AG04449 (cell line): ENCODE measurements at places on chromosomes 4 and X.

DNA sequence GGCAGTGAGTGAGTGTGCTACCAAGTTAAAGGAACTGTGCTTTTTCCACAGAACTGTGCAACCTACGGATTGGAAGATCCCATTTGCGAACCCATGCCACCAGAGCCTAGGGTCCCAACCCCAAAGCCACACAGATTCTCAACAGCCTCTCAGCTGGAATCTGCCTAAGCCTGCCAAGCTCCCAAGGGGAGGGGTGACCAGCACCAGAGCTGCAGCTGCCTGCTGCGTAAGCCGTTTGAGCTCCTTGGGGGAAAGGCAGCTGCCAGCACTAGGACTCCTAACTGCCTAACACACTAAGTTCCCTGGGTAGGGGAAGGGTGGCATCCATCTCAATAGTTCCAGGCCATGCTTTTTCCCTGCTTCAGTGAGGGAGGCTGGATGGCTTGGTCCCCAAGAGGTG is 738.1 kb upstream of the PRKX start:
- DNase-seq: no peak

- no peak for DNase-seq
These were observed 17.6 kb downstream of the HS6ST2 start for GRCh38 chrX:132940727-132941327.

GRCh38 chr4:78885598-78885997 is 53.6 kb downstream of the PAQR3 start:
- peak; percentile 57 for DNase-seq

DNA sequence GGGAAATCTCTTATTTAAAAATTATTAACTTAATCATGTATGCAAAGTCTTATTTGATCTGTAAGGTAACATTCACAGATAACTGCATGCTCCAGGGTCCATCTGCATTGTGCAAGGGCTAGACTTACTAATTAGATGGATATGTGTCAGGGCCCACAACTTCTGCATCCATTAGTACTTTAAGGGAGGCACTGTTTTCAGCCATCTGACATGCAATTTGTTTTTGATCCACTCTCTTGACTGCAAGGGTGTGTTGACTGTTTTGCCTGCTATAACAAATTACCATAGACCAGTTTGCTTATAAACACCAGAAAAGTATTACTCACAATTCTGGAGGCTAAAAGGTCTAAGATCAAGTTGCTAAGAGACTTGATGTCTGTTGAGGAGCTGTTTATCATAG is 542.1 kb upstream of the HS3ST1 start:
- no peak for DNase-seq

- no peak for DNase-seq
These were observed 842.8 kb downstream of the CCSER1 start for GRCh38 chr4:90970021-90970420.

GRCh38 chr4:92636038-92636806 is 332.5 kb downstream of the GRID2 start:
- no peak for DNase-seq

- DNase-seq: no peak
These were observed 77.4 kb downstream of the HPRT1 start for GRCh38 chrX:134537179-134537955.

DNA sequence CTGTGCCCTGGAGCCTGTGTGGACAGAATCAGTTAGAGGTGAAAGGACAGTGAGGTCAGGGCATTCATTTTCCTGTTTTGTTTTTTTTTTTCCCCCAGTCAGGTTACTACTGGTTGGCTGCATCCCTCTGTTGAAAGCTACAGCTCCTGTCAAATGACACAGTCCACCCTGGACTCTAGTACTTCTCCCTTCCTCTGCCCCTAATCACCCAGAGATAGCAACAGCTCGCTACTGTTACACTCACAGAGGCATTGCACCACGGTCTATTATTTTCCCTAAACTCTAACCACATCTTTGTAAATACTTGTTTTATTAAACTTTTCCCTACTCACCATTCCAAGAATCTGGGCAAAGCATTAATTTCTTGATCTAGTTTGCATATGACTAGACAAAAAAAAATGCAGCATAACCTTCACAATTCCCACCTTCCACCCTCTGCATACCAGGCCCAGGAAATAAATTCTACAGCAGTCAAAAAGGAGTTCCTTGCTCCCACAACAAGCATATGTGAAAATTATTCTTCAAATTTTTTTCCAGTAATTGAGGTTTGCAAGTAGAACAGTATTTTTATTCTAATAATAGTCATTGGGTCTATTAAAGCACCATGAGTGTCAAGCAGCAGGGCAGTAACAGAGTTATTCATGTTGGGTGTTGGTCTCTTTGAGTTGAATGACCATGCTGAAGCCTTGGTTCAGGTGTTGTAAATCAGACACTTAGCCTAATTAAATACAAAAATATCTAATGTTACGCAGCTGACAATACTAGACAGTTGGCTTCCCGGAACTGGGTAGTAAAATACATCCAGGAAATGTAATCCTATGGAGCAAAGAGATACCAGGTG is 329.2 kb downstream of the INPP4B start:
- DNase-seq: peak; percentile 47

DNA sequence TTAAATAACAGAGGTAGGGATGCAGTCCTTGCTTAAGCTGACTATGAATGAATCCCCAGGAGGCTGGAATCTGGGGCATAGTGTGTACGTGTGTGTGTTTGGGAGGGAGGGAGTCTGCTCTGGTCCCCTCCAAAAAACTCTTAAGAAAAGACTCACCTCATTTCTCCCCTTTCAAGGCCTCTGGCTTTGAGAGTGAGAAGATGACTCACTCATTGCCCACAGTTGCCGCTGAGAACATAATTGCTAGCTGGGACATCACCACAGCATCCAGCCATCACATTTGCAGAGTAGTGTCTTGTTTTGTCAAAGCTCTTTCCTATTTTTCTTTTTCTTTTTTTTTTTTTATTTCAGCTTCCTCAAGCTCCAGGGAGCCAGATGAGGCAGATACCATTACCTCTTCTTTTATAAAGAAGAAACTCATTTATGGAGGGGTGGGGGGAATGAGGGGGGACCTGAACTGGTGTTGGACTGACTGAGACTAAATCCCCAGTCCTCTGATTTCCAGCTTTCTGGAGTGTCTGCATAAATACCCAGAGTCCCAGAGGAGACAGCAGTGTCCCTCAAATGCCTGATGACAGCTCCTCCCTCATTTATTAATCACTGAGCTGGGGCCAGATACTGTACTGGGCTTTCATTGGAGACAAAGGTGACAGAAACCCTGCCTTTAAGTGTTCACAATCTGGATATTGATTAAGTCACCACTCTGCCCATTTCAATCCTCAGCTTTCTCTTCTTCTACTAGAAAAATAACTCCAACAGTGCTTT is 61.9 kb upstream of the LAS1L start:
- no peak for DNase-seq

DNA sequence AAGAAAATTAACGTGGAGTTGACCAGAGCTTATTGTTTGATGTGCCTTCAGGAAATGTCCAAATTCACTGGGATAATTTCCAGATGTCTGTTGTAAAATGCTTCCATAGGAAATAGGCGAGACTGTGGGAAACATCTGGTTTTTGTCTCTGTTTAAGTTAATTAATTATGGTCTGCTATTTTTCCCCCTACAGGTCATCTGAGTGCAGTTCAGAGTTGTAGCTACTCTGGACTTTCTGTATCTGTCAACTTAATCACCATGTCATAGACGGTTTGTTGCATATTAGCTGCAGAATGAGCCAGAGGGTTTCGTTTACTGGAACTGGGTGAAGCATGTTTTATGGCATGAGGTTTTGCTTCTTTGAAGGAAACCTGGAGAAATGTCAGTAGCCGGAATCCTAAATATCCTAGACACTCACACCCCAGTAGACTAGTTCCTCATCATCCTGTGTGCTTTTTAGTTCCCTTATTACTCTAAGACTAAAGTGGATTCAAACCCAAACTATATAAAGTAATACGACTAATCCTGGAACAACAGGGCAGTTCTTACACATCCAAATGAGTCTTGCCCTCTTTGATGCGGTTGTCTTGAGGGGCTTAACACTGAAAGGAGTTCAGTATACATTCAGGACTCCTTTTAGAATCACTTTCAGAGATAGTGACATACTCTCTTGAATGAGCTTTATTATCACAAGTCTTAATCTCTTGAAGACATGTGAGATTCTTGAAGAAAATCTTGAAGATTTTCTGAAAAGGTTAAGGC is 62.5 kb downstream of the PPEF1 start:
- DNase-seq: no peak

- DNase-seq: no peak
These were observed at the start of gene NDST3 for GRCh38 chr4:118034053-118034785. Gene NDST3 (plus strand): TSS chr4:118034486. CDS start chr4:118053911, 19,425 bp downstream.

DNA sequence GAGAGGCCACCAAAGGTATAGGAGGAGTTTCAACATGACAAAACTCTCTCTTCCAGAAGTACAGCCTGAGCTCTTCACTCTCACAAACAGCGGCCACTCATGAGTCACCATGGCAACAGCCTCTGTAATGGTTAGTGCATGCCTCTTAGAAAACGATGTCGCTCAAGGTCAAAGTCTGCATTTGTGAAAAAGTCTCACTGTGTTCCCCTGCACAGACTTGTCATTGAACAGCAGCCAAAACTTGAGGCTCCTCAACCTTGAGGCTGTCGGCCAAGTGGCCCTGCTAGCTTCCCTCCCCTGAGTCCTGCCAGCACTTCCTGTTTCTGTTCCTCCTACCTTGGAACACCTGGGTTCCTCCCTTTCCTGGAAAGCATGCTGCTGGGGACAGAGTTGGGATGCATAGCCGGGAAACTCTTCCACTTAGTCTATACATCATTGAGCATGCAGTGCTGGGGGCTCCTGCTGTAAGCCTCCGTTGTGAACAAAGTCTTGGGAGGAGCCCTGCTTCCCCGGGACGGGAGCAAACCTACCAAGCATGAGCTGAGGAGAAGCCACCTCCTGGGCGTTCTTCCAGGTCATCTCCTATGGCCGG is 66.6 kb downstream of the ING2 start:
- no peak for DNase-seq

GRCh38 chr4:23828020-23828715 is 61.7 kb downstream of the PPARGC1A start:
- no peak for DNase-seq

DNA sequence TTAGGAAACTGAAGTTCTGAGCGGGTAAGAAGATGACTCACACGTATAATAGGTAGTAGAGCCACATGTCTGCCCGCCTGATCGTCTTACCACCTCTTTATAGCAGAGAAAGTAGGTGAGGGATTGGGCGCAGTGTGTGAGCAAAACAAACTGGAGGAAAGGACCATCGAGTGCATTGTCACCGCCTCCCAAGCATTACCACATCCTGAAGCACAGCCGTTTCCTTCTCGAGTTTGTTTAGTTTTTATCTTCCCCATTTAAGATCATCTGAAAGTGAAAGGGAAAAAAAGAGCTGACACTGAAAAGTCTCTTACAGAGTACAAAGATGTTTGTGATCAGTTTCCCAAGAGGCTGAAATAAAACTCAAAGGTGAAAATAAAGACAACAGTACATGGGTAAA is 14.8 kb downstream of the PDK3 start:
- no peak for DNase-seq

DNA sequence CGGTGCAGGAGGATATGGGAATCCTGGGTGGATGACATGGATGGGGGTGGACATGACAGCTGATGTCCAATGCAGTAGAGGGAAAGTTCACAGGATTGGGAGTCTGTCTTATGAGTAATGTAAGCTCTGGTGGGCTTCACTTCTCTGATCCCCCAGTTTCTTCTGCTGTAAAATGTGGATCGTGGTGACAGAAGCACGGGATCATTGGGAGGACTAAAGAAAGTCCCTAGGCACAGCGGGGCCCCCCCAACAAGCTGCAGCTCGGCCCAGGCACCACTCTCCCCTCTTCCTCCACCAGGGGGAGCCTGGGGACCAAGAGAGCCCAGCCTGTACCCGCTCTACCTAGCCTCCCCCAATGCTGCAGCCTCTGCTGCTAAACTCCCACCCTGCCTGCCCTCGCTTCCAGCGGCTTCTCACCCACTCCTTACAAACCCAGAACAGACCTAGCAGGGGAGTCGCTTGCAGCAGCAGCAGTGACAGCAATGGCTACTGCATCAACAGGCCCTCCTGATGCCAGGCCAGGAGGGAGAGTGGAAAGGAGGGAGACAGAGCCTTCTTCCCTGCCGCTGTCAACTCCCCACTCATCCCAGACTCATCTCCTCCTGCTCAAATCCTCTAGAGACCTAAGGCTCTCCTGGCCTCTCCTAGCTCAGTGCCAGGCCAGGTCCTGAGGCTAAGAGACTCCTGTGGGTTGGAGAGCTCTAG is 36.1 kb upstream of the IQSEC2 start:
- DNase-seq: no peak

- DNase-seq: no peak
These were observed 32.9 kb upstream of the PRPS2 start for GRCh38 chrX:12758291-12758690.

DNA sequence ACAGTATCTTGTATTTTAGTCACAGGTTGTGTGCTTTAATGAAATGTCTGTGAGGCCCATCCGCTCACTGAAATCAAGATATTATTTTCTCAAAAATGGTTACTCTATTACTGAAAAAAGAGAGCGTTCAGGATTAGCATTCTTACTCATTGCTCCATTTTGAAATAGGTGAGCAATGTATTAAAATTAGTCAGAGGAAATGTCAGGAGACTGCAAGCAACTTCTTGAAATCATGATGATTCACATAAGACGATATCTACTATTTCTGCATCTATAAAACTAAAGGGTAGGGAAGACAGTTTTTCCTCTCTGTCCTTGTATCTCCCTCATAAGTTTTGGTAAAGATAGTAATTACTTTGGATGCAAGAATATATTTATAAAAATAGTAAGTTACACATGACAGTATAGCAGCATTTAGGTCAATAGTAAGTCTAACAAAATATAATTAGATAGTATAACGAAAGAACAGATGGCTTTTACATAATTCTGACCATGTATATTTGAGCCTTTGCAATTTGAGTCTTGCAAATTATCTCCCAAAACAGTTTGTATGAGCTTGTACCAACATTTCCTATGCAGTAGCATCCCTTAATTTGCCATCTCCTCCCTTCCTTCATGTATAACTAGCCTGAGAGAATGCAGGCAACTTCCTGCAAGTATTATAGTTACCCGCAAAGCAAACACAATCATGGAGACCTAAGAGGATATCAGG is 937.8 kb downstream of the PCDH7 start:
- DNase-seq: no peak

DNA sequence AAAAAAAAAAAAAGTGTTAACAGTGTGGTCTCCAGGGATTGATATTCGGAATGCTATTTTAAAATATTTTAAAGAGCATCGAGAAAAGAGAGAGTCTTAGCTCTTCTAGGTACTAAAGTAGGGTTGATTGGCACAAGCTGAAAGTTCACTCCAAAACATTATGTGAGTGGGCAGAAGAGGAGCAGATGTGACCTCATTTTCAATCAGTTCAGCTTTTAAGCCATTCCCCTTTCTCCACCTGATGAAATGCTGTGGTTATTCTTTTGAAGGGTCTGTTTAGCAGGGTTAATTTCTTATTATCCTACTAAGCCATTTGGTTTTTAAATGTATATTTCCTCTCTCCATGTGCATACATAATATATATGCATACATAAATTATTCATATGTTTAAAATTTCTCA is 69.2 kb downstream of the GALNT7 start:
- no peak for DNase-seq

DNA sequence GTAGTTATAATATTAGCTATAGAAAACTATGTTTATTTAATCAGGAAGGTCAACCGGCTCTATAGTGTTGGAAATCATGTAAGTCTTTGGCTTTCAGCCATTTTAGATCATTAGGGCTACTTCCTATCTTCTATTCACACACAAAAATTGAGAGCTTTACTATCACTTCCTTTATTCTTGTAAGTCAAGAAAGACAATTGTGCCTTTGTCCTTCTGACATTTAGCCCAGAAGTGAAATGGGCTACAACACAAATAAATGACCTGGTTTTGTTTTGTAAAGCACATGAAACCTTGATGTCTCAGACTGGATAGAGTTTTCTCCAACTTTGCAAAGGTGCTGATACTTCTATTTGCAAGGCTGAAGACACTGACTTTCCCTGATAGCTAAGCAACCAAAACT is 122.4 kb upstream of the ACSL4 start:
- DNase-seq: no peak

GRCh38 chr4:161696944-161697343 is 466.9 kb downstream of the FSTL5 start:
- DNase-seq: no peak
